Airway epithelial cell (primary cell): ENCODE measurements at places on chromosomes 4 and X. TPM values are rescaled to one million over a fixed set of nuclear protein-coding genes. Genes with fewer than 3 reads are reported as not detected.

Gene ZFYVE28
- total RNA-seq, result 0.19 and 1.3 TPM in 2 replicates

Gene PCYT1B
- total RNA-seq, result 0.60 and 1.1 TPM in 2 replicates

Gene NWD2
- total RNA-seq, result 0.07 TPM in 1 of 2 replicates, not detected in the other

Gene PABPC1L2A
- not detected in 2 replicates for total RNA-seq

Gene C4orf51
- not detected in 2 replicates for total RNA-seq

Gene HTRA3
- total RNA-seq, result 0.71 and 0.84 TPM in 2 replicates

Gene NAA11
- total RNA-seq, result not detected in 2 replicates

Gene GAGE12H
- total RNA-seq, result not detected in 2 replicates

Gene RIBC1
- 0.74 and 1.5 TPM in 2 replicates for total RNA-seq

Gene DDX60
- total RNA-seq, result 3.0 and 5.9 TPM in 2 replicates

Gene MAGEE2
- total RNA-seq, result not detected in 2 replicates

Gene STBD1
- total RNA-seq, result 1.1 and 2.1 TPM in 2 replicates

Gene GPR173
- 0.28 TPM in 2 replicates for total RNA-seq

Gene UNC5C
- total RNA-seq, result not detected in 2 replicates
